Natural killer cell treated with Interleukin-12 subunit alpha and Interleukin-12 subunit beta and Interleukin-15 and Interleukin-18, amount 100 ng/mL, for 72 hours (primary cell): ENCODE measurements at places on chromosomes 1 and 21. TPM values are rescaled to one million over a fixed set of nuclear protein-coding genes. Genes with fewer than 3 reads are reported as not detected.

Gene SH3BGR
- total RNA-seq: not detected

Gene BECN2
- total RNA-seq: not detected

Gene GPR153
- total RNA-seq: 4.6 TPM

DNA sequence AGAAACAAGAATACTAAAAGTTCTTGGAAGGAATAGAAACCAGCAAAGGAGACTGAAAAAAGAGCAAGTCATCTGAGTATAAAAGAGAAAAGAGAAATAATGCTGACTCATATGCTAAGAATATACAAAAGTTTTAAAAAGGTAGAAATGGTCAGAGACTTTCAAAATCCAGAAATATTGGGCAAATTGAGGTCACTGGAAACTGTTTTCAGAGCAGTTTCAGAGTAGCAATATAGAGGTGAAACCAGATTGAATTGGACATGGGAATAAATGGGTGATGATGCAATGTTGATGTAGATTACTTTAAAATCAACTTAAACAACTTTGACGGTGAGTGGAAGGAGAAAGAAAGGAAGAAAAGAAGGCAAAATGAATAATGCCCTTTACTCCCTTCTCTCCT lies 1.8 kb upstream of the RPS6KC1 start:
- peaks cover 33% of the 10 kb centered on the region for H3K4me1 ChIP-seq
- DNase-seq: no peak
- H3K36me3 ChIP-seq: peaks cover 17% of the 10 kb centered on the region
- H3K27me3 ChIP-seq: peaks cover 12% of the 10 kb centered on the region
- H3K4me3 ChIP-seq: peak overlapping the region; percentile 32
- no peak overlapping the region for H3K27ac ChIP-seq

DNA sequence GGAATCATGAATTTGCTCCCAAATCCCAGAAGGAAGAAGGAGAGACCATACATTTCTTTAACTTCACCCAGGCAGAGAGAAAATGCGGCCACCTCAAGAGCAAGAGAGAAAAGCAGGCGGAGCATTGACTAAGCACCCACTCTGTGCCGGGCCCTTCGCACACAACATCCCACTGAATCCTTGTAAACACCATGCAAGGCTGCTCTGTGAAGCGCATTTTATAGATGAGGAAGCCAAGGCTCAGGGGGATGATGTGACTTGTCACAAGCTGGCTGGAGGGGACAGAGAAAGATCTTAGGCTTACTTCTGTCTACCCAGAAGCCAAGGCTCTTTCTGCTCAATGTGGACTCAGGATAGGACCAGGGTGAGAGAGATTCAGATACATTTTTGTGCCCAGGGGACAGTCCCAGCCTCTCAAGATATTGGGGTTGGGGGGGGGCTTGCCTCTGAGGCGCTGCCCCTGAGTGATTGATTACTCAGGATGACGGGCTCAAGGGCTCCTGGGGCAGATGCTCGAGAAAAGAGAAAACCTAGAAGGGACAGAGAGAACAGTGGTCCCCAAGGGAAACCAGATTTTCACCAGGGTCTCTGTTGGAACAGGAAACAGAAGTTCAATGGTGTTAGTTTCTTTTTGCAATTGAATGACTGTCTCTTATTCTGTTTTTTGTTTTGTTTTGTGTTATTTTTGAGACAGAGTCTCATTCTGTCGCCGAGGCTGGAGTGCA lies 19.5 kb downstream of the PADI2 start:
- H3K27ac ChIP-seq: peak overlapping the region; percentile 41
- H3K4me1 ChIP-seq: peaks cover 9% of the 10 kb centered on the region
- H3K4me3 ChIP-seq: no peak overlapping the region
- H3K27me3 ChIP-seq: peaks cover 6% of the 10 kb centered on the region
- DNase-seq: no peak

- DNase-seq: no peak
- H3K27me3 ChIP-seq: no peaks in the 10 kb centered on the region
- H3K27ac ChIP-seq: peak overlapping the region; percentile 63
- H3K4me1 ChIP-seq: peaks cover 11% of the 10 kb centered on the region
- no peaks in the 10 kb centered on the region for H3K36me3 ChIP-seq
These were observed 16.6 kb upstream of the ELOA start for GRCh38 chr1:23726686-23727085.

GRCh38 chr1:150225546-150225945 lies 10.4 kb downstream of the ANP32E start:
- H3K27ac ChIP-seq: no peak overlapping the region
- peaks cover 5% of the 10 kb centered on the region for H3K4me1 ChIP-seq
- H3K27me3 ChIP-seq: no peaks in the 10 kb centered on the region
- no peak overlapping the region for H3K4me3 ChIP-seq

DNA sequence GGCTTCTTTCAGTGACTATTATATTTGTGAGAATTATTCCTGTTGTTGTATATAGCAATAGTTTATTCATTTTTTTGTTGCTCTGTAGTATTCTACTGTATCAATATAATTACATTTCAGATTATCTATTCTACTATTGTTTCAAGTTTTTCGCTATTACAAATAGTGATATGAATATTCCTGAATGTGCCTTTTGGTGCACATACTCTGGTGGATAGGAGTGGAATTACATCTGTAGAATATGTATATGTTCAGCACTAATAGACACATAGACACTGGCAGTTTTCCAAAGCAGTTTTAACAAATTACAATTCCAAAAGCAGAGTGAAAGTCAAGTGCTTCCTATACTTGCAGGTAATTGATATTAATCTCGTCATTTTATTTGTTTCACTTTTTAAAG lies 696.2 kb upstream of the PRMT6 start:
- no peak overlapping the region for H3K27ac ChIP-seq
- DNase-seq: no peak
- peaks cover 20% of the 10 kb centered on the region for H3K36me3 ChIP-seq
- no peaks in the 10 kb centered on the region for H3K27me3 ChIP-seq
- H3K4me1 ChIP-seq: no peaks in the 10 kb centered on the region
- H3K4me3 ChIP-seq: no peak overlapping the region

GRCh38 chr21:17428484-17428869 lies 84.4 kb upstream of the CXADR start:
- no peak overlapping the region for H3K27ac ChIP-seq
- no peaks in the 10 kb centered on the region for H3K4me1 ChIP-seq
- no peak for DNase-seq
- H3K36me3 ChIP-seq: no peaks in the 10 kb centered on the region

- peaks cover 8% of the 10 kb centered on the region for H3K4me1 ChIP-seq
- DNase-seq: no peak
- peak overlapping the region; percentile 6 for H3K4me3 ChIP-seq
These were observed 15.7 kb downstream of the BTBD8 start for GRCh38 chr1:92095874-92096273.

GRCh38 chr21:38490411-38491020 lies 7.8 kb downstream of the ERG start:
- no peak for DNase-seq
- H3K27ac ChIP-seq: no peak overlapping the region
- H3K27me3 ChIP-seq: peaks cover 55% of the 10 kb centered on the region
- no peaks in the 10 kb centered on the region for H3K4me1 ChIP-seq
- H3K36me3 ChIP-seq: no peaks in the 10 kb centered on the region

GRCh38 chr1:227185291-227185690 lies 133.0 kb downstream of the CDC42BPA start:
- no peak overlapping the region for H3K4me3 ChIP-seq
- peaks cover 10% of the 10 kb centered on the region for H3K27me3 ChIP-seq
- H3K4me1 ChIP-seq: no peaks in the 10 kb centered on the region
- no peak overlapping the region for H3K27ac ChIP-seq

- peak overlapping the region; percentile 87 for H3K4me3 ChIP-seq
- no peak for DNase-seq
- H3K4me1 ChIP-seq: peaks cover 11% of the 10 kb centered on the region
- H3K27ac ChIP-seq: peak overlapping the region; percentile 33
- no peaks in the 10 kb centered on the region for H3K36me3 ChIP-seq
These were observed 615 bp downstream of the CLIC4 start for GRCh38 chr1:24745711-24746413.
